ENCODE measurements at places on chromosomes 7 and 10. TPM values are rescaled to one million over a fixed set of nuclear protein-coding genes. Genes with fewer than 3 reads are reported as not detected.

Gene TAS2R4
- polyA plus RNA-seq, result 0.23 TPM

GRCh38 chr7:73638911-73639310, 14.6 kb upstream of the MLXIPL start:
- no peak for DNase-seq

GRCh38 chr10:48227213-48227612, 47.3 kb downstream of the FRMPD2 start:
- no peak for DNase-seq

Gene KCP
- 0.02 TPM for polyA plus RNA-seq

- DNase-seq, result peak; percentile 89
Measured at GRCh38 chr10:99364125-99364524, 35.0 kb downstream of the CNNM1 start.

GRCh38 chr10:81071087-81071796, 533.5 kb downstream of the SH2D4B start:
- no peak for DNase-seq

- DNase-seq, result no peak
Measured at GRCh38 chr10:88190540-88191235, 327.3 kb downstream of the PTEN start.

Measured in BJ (cell line).